ENCODE measurements at places on chromosomes 13 and 19.

GRCh38 chr19:42003506-42004294 lies 9.7 kb upstream of the ATP1A3 start:
- DNase-seq = no peak

GRCh38 chr13:73849292-73849691 lies 284.9 kb downstream of the KLF12 start:
- DNase-seq = peak; percentile 32

DNA sequence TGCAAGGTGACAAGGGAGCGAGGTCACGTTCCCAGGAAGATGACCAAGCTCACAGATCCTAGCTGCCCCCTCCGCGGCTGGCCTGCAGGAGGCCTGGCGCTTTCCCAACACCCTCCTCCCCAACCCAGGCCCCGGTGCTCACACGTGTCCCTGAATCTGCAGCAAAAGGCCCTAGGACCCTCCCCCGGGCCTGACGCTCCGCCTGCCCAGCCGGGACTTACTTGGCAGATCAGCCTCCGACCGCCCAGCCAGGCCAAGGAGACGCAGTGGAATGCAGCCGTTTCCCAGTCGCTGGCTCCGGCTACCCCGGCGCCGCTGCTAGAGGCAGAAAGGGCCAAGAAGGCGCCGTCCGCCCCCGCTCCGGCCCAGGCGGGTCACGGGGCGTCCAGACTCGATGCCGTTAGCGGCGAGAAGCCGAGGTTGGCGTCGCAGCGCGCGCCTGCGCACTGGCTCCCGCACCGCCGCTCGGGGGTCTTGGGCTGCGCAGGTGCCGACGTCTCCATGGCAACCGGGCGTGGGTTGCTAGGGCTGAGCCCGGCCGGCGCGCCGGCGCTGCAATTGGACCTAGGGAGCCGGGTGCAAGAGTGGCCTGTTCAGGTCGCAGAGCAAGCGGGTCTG lies at the start of gene PNMA8A:
Gene PNMA8A, minus strand, starts transcription at position 448 of the 618 bp plus-strand sequence. CDS start 528 bp downstream, outside the sequence.
- no peak for DNase-seq

- no peak for DNase-seq
Observed at GRCh38 chr13:85313761-85314503, 485.3 kb downstream of the SLITRK6 start.

GRCh38 chr13:48317511-48318376 lies 14.2 kb downstream of the RB1 start:
- DNase-seq = no peak

GRCh38 chr19:2186071-2186846 lies 22.5 kb downstream of the DOT1L start:
- DNase-seq = no peak

DNA sequence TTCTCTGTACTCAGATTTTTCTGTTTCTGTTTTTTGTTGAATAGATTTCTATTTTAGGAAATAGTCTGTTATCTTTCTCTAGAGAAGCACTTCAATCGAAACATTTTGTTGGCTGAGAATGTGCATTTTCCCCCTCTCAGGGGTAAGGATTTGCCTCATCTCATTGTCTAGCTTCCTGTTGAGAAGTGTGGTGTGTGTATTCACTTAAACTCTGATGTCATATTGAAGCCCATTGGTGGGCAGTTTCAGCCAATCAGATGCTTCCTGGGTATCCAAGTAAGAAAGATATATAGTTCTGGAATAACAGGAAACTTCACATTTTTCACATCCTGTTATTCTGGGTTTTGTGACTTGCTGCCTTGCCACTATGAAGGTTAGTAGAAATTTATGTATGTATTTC lies 87.6 kb downstream of the ARHGEF7 start:
- peak; percentile 43 for DNase-seq

DNA sequence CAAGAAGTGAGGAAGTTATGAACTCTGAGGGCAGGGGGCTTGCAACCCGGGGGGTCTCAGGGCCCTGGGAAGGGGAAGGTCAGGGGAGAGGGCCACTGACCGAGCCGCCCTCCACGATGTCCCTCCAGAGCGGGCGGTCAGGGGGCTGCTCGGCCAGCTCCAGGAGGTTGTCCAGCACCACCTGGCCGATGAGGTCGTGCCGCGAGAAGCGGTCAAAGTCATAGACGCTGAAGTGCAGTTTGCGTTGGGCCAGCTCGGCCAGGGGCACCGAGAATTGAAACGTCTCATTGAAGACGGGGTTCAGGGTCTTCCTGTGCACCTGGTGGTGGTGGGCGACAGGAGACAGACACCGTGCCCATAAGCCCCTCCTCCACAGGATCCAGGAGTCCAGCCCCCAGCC lies 10.5 kb downstream of the SYT3 start:
- no peak for DNase-seq

DNA sequence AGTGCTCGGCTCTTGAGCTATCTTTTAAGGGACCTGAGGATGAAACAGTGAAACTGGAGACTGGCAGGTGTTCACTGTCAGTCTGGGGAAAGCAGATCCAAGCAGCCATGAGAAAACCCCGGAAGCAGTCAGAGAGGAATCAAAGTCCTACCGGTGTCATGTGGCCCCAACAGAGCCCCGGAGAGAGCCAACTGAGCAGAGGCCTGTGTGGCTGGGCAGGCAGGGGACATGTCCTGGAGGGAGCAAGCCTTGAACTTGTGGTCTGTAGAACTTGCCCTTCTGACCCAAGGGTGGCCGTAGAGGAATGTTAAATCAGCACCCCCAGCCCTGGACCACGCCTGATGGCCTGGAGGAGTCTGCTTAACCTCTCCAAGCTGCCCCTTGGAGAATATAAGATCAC lies 113.7 kb upstream of the ZNF507 start:
- no peak for DNase-seq

GRCh38 chr13:46660416-46660815 lies 107.4 kb downstream of the LRCH1 start:
- no peak for DNase-seq

DNA sequence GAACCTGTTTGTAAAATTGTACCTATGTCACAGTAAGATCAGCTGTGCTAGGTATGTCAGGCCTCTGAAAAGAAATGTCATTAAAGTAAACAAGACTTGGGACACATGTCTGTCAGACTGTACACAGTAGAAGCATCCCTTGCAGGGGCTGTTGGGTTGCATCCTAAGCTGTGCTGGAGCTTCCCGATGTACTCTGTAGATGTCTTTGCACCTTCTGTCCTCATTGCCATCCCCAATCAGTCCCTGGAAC lies 48.7 kb upstream of the GPR183 start:
- DNase-seq = no peak

GRCh38 chr13:106796280-106797047 lies 228.5 kb upstream of the ARGLU1 start:
- no peak for DNase-seq

DNA sequence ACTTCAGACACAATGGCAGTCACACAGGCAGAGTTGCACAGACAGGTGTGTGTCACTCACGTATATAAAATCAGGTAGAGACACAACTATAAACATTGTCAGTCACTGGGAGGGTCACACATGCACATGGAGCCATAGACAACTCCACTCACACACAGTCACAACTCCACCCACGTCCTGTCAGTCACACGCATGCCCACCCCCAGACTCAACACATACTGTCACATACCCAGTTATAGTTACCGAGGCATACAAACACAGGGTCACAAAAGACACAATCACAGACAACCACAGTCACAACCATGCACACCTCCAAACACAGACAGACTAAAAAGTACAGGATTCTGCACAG lies 1.5 kb downstream of the NUMBL start:
- DNase-seq = no peak

DNA sequence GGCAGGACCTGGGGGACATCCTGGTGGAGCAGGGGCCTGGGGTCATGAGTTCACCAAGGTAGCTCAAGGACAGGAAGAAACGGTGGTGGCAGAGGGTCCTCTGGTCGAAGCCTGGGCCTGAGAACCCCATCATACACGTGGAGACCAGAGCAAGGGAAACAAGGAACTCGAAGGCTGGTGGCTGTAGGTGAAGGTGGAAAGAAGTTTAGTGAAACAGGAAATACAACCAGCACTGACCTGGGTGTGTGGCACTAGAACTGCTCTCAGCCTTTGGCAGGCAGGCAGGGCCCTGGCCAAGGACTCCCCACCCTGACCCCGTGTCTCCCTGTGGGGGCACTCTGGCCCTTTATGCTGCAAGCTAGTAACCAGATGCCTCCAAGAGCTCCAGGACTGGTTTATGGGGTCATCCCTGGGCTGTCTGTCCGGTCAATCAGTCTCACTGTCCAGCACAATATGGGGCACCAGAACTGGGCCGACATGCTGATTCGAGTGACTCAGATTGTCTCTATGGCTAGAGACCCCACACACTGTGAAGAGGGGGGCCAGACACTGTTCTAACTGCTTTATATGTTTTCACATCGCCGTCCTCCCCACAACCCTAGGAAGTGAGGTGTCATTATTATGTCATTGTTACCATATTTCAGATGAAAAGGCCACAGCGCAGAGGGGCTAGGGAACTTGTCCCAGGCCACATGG lies 3.8 kb downstream of the COX6B2 start:
- DNase-seq = no peak

- peak; percentile 84 for DNase-seq
Observed at GRCh38 chr19:14479975-14480699, 5.0 kb upstream of the PTGER1 start.

GRCh38 chr13:48233889-48234488 lies 983 bp downstream of the ITM2B start:
- DNase-seq = no peak

All from activated CD4-positive, alpha-beta T cell treated with anti-CD3 and anti-CD28 coated beads for 36 hours (primary cell).